ENCODE measurements at places on chromosomes 16 and 17.

GRCh38 chr17:1180958-1181752 is 1.4 kb upstream of the ABR start:
- no peak for DNase-seq

DNA sequence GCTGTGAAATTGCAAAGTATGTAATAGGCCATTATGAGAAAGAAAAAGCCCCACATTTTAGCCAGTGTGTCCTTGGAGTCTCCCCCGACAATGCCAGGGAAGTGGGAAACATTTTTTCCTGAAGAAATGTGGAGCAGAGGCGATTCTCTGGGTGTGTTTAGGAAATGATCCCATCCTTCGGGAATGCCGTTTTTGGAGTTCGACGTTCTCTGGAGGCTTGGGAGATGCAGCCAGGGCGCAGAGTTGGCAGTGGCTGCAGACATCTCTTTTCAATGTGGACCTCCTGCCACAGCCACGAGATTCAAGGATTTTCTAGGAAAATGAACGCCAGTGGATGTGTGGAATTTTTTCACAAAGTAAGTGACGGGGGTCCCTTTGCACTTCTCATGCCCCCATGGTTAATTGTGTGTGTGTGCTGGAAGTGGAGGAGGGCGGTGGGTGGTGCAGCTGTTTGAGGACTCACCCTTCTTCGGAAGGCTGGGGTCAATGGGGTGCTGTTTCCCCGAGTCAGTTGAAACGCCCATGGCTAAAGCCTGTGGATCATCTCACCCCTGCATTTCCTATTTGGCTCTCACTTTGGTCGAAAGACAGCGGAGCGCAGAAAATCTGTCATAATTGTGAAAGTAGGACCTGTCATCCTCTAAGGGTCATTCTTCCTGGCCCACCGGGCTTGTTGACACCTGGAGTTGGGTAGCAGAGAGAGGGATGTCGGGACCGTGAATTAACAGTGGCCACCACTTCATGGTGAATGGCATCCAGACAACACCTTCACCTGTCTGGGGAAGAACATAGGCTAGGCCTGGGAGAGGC is 73.2 kb downstream of the CMIP start:
- DNase-seq, result no peak

DNA sequence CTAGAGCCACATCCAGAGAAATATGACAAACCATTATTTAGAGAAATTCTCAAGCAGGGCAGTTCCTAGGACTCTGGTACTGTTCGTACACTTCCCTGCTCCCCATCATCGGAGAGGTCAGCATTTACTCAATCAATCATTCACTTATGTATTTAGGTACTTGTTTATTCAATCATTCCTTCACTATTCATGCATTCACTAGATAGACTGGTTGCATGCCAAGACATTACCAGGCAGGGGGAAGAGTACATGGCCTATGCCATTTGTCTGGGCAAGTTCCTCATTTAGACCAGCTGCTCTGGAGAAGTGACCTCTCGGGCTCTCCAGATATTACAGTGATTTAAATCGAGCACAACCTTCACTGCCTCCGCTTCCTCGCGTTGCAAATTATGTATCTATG is 603.4 kb downstream of the KCNJ2 start:
- DNase-seq, result no peak

GRCh38 chr16:79607587-79607986 is 7.0 kb upstream of the MAF start:
- no peak for DNase-seq

Data from stimulated activated CD8-positive, alpha-beta memory T cell treated with anti-CD3 and anti-CD28 coated beads, Interleukin-2, amount 100 ng/mL, for 1 hour (primary cell).